ENCODE measurements at places on chromosomes 16 and 17.

- DNase-seq, result no peak
Observed at GRCh38 chr17:14211801-14212200, 24.9 kb downstream of the CDRT15 start.

- no peak for DNase-seq
Observed at GRCh38 chr17:75090871-75091854, 3.4 kb downstream of the SLC16A5 start.

DNA sequence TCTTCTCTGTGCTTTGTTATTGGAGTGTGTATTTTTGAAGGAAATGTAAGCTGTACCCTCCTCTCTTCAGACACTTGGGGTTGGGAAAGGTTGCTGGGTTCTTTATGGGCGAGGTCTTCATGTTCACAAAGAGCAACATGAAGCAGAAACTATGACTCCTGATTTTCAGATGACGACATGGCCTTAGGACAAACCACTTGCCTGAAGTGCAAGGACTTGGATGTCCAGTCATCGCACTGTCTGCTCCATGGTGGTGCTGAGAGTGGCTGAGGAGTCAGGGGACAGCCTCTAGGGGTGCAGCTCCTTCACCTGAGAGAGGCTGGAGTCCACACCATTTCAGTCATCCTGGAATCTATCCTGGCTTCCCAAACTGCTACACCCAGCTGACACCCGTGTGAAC lies 183.9 kb upstream of the CDH5 start:
- no peak for DNase-seq

GRCh38 chr17:38598536-38598935 lies 7.2 kb downstream of the SRCIN1 start:
- peak; percentile 23 for DNase-seq

DNA sequence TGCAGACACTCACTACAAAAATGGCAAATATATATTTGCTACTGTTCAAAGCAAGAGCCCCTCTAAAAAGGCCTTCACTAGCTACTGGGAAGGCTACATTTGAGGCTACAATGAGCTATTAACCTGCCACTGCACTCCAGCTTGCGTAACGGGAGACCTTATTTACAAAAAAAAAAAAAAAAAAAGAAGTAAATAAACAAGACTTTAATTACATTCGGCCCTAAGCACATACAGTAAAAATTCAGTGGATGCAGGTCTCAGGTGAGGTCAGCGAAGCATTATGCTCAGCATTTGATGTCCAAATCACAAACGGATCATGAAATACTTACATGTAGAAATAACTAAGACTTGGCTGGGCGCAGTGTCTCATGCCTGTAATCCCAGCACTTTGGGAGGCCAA lies 26.7 kb upstream of the LCMT1 start:
- no peak for DNase-seq

GRCh38 chr17:17824783-17825614 lies 11.8 kb downstream of the SREBF1 start:
- DNase-seq, result no peak
